ENCODE measurements at places on chromosomes 13 and 19.

DNA sequence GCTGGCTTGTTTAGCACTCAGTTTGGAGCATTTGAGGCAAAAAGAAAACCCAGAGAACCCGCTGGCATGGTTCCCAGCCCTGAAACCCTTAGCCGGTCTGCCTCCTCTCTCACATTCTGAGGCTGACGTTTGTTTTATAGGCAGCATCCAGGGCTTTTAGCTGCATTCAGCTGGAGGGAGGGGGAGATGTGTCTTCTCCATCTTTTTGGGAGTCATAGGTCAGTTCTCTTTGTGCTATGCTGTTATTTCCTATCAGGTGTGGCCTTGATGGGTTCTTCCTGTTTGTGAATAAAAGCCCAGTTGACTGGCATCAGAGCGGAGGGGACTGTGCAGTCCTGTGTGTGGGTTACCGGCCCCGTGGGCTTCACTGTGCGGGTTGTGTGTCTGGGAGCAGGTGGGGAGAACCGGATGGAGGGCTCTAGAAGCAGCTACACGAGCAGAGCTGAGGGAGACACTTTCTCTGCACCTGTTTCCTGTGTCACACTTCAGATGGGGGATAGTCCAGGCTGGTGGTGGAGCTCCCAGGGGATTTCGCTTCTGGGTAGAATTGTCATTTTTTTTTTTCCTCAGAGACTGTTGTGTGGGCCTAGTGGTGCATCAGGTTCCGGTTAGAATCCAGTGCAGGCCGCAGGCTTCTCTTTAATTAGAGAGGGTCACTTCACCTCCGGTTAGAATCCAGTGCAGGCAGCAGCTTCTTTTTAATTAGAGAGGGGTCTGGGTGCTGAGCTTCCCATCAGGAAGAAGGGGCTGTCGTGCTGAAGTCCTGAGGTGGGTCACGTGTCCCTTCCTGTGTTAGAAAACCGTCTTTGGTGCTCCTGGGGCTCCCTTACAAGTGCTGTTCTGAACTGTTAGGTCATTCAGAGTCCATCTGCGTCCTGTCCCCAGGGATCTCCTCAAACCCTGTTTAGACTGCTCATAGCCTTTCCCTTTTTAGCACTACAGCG is 69.6 kb downstream of the ARHGEF7 start:
- peak; percentile 40 for DNase-seq

GRCh38 chr13:63124863-63125262 is 1709.2 kb upstream of the PCDH20 start:
- no peak for DNase-seq

- no peak for DNase-seq
These were observed 522.0 kb upstream of the KLHL1 start for GRCh38 chr13:70630247-70630646.

- DNase-seq: no peak
These were observed 2673.8 kb downstream of the PCDH9 start for GRCh38 chr13:64556376-64556775.

DNA sequence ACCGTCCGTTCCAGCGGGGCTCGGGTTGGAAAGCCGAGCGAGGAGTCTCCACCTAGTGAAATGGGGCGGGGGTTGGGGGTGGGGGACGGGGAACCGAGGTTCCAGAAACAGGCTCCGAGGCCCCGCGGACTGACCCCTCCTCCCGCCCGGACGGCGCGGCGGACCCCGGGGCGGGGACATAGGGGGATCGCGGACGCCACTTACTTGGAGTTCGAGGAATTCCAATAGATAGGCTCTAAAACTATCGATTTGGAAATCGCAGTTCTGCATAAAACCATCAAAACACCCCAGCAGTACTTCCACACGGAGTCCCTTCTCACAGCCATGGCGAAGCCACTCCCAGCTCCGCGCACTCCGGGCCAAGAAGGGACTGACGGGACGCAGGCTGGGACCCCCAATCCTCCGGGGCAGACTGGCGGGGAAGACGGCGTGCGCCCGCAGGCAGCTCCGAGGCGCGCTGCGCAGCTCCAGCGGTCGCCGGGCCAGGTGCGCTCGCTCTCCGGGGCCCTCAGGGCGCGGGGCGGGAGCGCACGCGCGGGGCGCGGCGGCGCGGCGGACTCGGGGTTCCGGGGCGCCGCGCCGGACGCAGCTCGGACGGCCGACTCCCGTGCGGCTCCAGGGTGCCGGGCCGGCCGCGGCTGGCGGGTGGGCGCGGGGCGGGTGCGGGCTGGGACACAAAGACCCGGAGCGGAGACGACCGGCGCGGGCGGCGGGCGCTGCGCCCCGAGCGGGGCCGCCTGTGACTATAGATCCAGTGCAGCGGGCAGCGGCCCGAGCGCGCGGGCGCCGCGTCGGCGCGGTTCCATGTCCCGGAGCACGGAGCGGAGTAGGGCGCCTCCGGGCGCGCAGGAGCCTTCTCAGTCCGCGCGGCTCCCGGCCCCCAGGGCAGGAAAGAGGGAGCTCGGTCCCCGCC is 567 bp downstream of the EFNB2 start:
- peak; percentile 14 for DNase-seq

DNA sequence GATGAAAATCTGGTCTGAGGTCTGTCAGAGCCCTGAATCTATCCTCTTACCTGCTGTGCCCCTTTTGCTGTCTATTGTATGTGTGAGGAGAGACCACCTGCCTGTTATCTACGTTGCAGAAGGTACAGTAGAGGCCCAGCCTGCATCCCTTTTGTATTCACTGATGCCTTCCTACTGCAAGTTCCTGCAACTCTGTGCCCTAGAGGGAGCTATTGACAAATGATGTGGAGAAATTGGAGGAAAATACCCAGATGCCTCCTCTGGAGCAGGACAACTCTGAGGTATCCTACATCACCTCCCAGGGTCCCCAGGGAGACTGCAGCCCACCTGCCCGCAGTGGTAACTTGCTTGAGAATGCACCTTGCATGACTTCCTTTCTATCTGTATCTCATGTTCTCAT is 33.7 kb downstream of the SIAH3 start:
- no peak for DNase-seq

- DNase-seq: no peak
These were observed 66.6 kb upstream of the XPO4 start for GRCh38 chr13:20969182-20969581.

Measured in stimulated activated CD4-positive, alpha-beta T cell treated with anti-CD3 and anti-CD28 coated beads, Interleukin-15, amount 100 ng/mL, for 24 hours (primary cell).